ENCODE measurements at places on chromosomes 12 and 14.

GRCh38 chr12:71636704-71637115 is 26.9 kb downstream of the ZFC3H1 start:
- no peak for DNase-seq

DNA sequence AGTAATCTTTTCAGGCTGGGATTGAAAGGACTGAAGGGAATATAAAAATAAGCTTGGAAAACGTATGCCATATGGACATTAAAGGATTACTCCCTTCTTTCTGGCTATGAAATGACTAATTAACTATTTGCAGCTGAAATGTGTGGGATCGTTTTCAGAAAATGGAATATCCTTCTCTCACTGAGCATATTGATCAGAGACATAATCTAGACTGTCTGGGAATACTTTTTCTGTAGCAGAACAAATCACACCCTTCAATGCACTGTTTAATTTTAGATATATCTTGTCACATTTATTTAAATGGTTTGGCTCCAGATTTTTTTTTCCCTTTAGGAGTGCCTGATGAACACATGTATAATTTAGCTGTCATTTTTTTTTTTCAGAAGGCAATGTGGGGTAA is 10.8 kb upstream of the ACTR10 start:
- DNase-seq: no peak

- no peak for DNase-seq
These were observed 1.1 kb upstream of the SPATS2 start for GRCh38 chr12:49366096-49366651.

DNA sequence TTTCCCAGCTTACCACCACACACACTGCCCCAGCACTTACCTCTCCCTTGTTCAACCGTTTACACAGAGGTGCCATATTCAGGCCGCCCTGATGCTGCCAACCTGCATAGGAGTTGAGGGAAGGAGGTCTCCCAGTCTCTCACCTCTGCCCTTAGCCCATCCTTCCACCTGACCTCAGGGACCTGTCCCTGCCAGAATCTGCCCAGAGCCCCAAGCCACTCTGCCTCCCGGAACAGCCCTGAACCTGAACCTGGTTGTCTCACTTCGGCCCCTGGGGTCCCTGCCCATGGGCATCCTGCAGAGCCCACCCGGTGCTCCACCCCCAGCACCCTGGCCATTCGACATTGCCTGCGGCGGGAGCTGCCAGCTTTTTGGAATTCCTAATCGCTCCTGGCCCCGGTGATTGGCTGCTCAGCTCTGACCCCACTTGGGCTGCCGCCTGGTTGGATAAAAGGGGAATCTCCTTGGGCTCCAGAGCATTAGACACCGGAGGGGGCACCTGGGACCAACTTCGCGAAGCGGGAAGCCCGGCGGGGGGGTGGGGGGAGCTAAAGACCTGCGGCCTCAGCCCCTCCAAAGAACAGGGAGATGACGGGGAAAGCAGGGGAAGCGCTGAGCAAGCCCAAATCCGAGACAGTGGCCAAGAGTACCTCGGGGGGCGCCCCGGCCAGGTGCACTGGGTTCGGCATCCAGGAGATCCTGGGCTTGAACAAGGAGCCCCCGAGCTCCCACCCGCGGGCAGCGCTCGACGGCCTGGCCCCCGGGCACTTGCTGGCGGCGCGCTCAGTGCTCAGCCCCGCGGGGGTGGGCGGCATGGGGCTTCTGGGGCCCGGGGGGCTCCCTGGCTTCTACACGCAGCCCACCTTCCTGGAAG is at the start of gene VSX2:
VSX2 (plus strand) TSS at position 476 of the 874 bp plus-strand sequence; CDS start at position 589, 113 bp downstream.
- peak; percentile 66 for DNase-seq

DNA sequence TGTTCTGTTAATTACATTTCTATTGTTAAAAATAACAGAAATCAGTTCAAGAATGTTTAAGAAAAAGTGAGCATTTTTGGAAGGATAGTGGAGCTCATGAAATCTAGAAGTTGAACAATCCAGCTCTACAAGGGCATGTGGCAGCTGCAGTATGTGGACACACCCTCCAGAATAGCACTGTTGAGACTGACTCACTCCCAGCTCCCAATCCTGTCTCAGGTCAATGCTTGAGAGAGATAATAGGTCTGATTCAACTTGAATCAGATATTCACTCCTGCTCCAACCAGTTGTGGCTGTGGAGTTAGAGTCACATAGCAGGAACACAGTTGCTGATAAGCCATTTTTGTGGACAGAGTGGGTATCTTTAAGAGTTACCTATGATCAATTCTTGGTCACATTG is 113.0 kb upstream of the NTF3 start:
- peak; percentile 79 for DNase-seq

- DNase-seq: no peak
These were observed 40.2 kb upstream of the RPL10L start for GRCh38 chr14:46691819-46692218.

- DNase-seq: no peak
These were observed 10.1 kb downstream of the RAB21 start for GRCh38 chr12:71764587-71765321.

DNA sequence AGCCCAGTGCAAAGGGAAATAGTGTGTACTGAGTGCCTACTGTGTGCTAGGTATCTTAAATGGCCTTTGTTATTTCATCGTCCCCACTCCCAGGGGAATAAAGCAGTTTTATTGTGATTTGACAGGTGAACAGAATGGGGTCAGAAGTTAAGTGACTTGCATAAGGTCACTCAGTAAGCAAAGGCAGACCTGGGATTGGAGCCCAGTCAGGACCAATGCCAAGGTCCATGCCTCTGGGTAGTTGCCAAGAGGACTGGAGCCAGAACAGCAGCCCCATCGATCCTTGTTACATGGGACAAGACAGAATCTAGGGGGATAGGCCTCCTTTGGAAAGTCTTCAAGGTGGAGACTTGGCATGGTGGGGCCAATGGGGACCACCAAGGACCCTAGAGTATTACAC is 227.4 kb upstream of the PWP1 start:
- DNase-seq: no peak

- no peak for DNase-seq
These were observed 276.7 kb upstream of the SRRM4 start for GRCh38 chr12:118704527-118705241.

GRCh38 chr12:23927907-23928306 is 21.6 kb downstream of the SOX5 start:
- no peak for DNase-seq

- no peak for DNase-seq
These were observed 29.2 kb upstream of the LHX5 start for GRCh38 chr12:113500782-113501311.

GRCh38 chr12:124566161-124566996 is 1.0 kb downstream of the NCOR2 start:
- DNase-seq: peak; percentile 98

DNA sequence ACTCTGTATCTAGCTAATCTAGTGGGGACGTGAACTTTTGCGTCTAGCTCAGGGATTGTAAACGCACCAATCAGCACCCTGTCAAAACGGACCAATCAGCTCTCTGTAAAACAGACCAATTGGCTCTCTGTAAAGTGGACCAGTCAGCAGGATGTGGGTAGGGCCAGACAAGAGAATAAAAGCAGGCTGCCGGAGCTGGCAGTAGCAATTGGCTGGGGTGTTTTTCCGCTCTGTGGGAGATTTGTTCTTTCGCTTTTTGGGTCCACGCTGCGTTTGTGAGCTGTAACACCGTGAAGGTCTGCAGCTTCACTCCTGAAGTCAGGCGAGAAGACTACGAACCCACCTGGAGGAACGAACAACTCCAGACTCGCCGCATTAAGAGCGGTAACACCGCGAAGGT is 76.5 kb downstream of the SPRING1 start:
- DNase-seq: no peak

GRCh38 chr12:132847363-132848356 is 19.0 kb upstream of the GOLGA3 start:
- DNase-seq: no peak

- no peak for DNase-seq
These were observed 3.1 kb downstream of the CEBPE start for GRCh38 chr14:23115918-23116317.

DNA sequence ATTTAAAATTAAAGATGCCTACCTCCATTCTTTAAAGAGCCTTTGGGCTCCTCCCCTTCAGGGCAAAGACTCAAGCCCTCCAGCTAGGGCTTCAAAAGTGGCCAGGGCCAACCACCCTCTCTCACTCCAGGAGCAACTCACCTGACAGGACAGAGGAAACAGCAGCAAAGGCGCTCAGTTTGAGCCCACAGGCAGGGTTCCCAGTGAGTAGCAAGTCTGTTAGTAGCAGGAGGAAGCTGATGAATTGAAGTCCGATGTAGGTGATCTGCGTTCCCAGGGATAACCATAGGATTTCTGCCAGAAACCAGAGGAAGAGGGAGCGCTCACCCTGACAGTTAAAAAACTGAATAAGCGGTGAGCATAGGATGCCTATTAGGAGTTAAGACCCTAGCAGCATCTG is 15.7 kb downstream of the GSG1 start:
- DNase-seq: no peak

GRCh38 chr12:93167841-93168492 is 209.8 kb upstream of the NUDT4 start:
- peak; percentile 80 for DNase-seq

DNA sequence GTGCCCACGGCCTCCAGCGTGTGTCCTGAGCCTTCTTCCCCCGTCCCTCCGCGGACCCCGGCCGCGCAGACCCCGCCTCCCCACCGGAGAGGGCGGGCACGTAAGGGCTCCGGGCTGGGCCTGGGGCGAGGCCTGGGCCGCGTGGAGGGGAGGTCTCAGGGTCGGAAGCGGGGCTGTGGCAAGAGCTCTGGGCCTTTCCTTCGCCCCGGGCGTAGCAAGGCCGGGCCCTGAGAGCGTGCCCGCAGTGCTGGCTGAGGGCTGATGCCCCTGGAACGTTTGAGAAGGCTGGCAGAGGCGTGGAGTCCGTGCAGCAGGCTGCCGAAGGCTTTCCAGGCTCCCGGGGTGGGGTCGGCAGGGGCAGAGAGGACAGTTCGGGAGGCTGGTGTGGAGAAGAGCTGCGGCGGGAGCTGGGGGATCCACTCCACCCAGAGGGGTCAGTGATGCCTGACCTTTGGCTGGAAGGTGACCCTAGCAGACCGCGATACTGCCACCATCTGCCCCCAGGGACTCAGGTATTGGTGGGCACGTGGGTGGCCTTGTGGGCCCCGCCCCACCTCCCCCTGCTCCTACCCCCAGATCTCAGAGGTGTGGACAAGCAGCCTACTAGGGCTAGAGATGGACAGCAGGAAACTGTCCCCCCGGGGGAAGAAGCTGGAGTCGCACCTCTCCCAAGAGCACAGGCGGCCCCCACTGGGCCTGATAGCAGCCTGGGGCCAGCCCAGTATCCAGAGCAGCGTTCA is 558 bp downstream of the TEX22 start:
- no peak for DNase-seq

GRCh38 chr14:70662816-70663215 is 21.1 kb downstream of the TTC9 start:
- no peak for DNase-seq

DNA sequence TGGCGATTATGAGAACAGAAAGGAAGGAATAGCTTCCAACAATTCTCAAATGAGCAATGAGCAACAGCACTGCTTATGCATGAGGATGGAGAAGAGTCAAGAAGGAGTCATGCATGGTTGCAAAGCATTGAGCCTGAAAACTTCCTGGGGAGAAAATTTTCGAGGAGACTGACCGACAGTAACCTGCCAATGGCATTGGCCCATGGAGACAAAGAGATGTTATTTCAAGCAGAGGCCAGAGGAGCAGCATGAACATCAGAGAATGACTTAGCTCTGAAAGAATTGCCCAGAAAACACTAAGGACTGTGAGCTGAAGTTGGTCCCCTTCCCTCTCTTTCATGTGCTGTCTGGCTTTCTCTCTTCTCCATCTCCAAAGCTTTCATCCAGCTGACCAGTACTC is 343.4 kb downstream of the ADAMTS20 start:
- DNase-seq: no peak

- no peak for DNase-seq
These were observed 529 bp downstream of the PHLDA1 start for GRCh38 chr12:76031081-76031413.

- DNase-seq: no peak
These were observed 107.4 kb upstream of the NAV3 start for GRCh38 chr12:77723308-77723707.

- DNase-seq: no peak
These were observed 956.6 kb downstream of the LRFN5 start for GRCh38 chr14:42563313-42563712.

GRCh38 chr12:68785358-68785757 is 22.6 kb upstream of the MDM2 start:
- DNase-seq: no peak

DNA sequence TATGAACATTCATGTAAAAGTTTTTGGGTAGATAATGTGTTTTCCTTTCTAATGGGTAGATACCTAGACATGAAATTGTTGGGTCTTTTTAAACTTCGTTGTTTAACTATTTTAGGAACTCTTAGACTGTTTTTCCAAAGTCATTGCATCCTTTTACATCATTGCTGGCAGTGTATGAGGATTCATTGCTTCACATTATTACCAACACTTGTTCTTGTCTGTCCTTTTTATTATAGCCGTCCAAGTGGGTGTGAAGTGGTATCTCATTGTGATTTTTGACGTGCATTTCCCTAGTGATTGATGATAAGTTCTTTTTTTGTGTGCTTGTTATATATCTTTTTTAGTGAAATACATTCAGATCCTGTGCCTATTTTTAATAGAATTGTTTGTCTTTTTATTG is 39.4 kb downstream of the USP15 start:
- no peak for DNase-seq

DNA sequence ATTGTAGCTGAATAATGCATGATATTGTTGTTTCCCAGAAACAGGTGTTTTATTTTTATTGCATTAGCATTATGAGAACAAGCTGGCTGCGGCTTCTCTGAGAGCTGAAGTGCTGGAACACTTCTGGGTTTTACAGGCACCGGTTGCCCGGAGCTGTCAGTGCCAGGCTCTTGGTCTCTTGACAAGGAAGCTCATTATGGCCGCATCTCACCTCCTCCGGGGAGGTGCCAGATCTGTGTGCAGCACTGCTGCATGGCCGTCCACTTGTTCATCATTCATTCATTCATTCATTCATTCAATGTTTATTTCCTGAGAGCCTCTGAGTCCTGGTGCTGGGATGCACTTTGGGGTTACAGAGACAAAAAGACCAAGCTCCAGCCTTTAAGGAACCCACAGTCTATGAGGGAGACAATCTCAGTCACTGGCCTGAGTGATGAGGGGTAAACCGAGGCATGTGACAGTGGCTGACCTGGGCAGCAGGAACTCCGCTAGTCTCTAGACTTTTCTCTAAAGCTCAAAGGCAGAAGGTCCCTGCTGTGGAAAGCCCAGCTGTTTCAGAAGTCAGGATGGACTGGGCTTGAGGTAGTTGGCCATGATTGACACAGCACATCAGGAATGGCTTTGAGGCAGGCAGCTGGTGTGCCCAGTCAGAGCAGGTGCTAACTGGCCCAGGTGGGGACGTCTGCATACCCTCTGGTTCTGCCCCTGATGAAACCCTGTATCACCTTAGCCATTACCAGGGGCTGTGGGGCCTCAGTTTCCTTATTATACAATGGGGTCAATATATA is 181.0 kb downstream of the ADGRD1 start:
- no peak for DNase-seq
